ENCODE measurements at places on chromosomes 7 and 10.

- no peak for DNase-seq
These were observed 316.5 kb upstream of the ZMIZ1 start for GRCh38 chr10:78752221-78752620.

GRCh38 chr7:18109762-18110161 lies 82.1 kb upstream of the PRPS1L1 start:
- DNase-seq: no peak

DNA sequence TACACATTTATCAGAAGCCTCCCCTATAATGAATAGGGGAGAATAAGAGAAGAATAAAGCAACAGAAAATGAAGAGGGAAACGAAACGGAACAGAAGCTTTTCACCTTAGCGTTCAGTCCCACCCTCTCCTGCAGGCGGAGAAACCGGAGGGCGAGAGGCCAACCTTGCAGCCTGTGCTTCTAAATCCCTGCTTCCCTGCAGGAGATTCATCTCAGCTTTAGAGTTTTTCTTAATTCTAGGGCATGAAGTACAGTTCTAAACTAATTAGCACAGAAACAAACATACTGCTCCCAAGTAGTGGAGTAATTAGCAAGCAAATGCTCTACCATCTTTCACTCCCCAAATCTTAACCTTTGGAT lies 107.2 kb downstream of the CUBN start:
- DNase-seq: no peak

DNA sequence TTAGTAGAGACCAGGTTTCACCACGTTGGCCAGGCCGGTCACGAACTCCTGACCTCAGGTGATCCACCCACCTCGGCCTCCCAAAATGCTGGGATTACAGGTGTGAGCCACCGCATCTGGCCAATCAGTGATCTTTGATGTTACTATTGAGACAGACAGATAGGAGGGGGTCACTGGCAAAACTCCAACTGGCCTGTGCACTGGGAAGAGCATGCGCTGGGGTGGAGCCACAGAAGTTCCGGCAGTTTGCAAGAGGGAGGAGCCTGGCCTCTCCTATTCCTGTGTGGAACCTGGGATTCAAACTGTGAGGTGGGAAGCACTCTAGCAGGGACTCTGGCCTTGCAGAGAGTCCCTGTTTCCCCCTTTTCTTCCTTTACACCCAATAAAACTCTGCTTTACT lies 60.7 kb downstream of the NEBL start:
- no peak for DNase-seq

DNA sequence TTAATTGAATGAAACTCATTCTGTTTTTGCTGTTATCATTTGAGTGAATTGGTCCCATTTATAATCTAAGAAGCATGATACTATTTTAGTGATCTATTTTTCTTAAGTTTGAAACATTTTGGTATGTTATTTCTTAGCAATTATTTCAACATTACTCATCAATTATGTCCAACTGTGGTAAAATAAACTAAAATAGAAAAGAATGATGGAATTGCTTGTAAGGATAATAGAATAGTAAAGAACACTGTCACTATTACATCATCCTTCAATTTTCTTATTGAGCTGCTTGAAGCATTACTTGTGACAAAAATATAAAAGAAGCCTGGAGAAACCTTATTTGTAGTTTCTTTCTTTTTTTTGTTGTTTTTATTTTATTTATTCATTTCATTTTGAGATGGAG lies 42.4 kb downstream of the ZNF487 start:
- DNase-seq: no peak

- DNase-seq: no peak
These were observed 42.4 kb upstream of the ASAH2 start for GRCh38 chr10:50293513-50294313.

- no peak for DNase-seq
These were observed 25.1 kb downstream of the RAB18 start for GRCh38 chr10:27529010-27529783.

DNA sequence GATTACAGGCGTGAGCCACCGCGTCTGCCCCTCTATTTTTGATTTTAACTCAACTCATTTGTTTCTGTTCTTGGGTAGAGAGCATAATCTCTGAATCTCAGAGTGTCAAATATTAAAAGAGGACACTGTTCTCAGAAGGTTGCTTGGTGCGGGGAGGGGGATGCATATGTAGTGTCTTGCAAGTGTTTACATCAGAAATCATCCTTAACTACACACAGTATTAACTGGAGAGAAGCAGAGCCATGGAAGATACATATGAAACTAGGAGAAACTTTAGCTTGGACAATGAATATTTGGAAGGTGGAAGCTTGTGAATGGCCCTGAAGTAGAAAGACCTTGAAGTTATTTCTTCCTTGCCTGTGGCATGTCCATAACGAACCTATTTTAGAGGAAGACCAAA lies 57.5 kb downstream of the XRCC2 start:
- DNase-seq: no peak

GRCh38 chr10:59832506-59832905 lies 73.8 kb downstream of the CCDC6 start:
- DNase-seq: no peak

DNA sequence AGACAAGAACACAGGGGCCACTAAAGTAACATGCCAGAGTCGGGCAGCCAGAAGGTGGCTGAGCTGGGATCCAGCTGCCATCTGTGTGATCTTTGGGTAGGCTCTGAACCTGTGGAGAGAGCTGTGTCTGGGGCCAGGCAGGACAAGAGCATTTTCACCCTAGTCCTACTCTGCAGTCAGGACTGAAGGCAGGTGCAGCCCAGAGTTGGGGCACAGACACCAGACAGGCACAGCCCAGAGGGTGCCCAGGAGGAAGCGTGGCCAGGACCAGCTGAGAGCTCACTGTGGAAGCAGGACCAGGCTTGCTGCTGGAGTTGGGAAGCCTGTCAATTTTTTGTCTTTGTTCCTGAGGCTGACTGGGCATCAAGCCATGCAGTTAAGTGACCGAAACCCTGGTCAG lies 113.6 kb downstream of the ADCY1 start:
- no peak for DNase-seq

DNA sequence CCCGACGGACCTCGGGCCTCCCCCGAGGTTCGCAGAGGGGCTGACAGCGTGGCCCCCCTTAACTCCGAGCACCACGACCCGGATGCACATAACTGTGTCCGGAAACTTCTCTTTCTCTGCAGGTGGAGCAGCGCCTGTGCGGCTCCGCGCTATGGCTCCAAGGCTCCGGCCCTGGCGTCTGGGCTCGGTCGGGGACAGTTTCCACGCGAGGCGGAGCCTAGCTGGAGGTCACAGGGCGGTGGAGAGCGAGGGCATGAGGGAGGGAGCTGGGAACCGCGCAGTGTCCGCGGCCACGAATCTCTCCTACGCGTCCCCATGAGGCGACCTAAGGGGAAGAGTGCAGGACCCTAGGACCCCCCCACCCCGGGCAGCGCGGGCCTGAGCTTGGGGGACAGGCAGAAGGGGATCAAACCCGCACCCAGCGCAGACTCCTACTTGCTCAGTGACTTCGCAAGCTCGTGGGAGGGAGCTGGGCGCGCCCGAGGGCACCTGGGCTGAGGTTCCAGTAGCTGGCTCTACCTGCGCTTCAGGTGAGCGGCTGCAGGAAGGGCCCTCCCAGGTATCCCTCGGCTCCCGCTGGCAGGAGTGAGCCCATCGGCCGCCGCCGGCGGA lies 8.6 kb upstream of the MNX1 start:
- no peak for DNase-seq

- DNase-seq: no peak
These were observed 87.4 kb upstream of the FAM20C start for GRCh38 chr7:105002-105401.

DNA sequence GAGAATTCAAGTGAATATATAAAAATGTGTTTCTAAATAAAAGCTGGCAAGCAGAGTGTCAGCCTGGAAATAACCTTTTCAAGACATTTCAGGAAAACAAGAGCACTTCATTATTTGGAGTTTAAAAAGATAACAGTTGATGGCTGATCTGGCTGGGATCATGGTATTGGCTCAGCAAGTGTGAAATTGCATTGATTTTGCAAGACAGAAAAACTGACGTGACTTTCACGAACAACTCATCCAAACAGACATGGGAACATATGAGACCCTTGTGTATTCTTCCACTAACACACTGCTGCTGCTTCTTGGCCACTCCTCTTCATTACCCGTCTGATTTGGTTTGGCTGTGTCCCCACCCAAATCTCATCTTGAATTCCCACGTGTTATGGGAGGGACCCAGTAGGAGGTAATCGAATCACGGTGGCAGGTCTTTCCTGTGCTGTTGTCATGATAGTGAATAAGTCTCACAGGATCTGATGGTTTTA lies 108.5 kb downstream of the RAB18 start:
- no peak for DNase-seq
